Activated CD4-positive, CD25-positive, alpha-beta regulatory T cell treated with anti-CD3 and anti-CD28 coated beads, Interleukin-2, amount 50 U/mL, for 16 hours (primary cell): ENCODE measurements at places on chromosomes 1 and 21.

DNA sequence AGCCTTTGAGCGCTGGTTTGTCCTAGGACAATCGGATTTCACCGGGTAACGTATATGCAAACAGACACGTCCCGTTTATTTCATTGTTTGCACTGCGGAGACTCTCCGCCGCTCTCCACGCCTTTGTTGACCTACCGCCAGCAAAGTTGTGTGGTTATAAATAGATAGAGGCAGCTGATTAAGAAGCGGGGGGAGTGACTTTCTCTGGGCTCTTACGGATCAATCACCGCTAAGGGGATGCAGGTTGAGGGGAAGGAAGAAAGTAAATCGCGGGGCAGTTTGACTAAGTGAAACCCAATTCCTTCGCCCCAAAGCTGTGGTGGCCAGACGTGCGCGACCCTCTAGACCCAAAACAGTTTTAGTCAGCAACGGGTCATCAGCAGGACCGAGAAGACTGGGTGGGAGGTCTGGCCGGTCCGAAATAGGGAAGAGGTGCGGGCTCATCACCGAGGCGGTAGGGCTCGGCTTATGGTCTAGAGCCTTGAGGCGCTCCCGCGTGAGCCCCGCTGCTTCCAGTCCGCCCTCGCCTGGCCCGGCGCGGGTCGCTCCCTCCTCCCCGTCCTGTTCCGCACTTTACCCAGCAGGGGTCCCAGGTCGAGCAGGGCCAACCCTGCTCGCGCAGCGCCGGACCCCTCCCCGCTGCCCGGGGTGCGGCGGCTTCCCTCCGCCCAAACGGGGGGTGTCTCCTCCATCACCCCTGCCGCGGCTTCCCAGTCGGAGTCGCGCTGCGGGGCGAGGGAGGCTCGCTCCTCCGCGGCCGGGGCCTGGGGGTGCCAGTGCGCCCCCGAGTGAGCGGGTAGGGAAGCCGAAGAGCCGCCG is 120.8 kb upstream of the RRP15 start:
- no peak for DNase-seq

- DNase-seq = no peak
These were observed 299.5 kb downstream of the ST6GALNAC3 start for GRCh38 chr1:76374086-76374485.

DNA sequence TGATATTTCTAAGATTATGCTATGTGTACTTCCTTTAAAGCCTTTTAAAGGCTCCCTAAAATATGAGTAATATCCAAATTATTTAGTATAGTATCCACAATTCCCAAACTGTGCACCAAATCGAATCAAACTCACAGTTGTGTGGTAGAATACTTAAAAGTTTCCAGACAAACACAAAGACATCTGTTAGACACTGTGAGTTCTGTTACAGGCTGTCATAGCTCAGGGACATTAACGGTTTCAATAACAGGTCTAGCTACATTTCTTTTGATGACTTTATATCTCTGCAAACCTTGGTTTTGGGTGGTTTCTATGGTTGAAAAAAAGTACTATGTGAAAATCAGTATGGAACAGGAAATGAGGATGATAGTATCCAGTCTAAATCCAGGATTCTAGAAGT is 36.9 kb upstream of the NEK7 start:
- DNase-seq = no peak

DNA sequence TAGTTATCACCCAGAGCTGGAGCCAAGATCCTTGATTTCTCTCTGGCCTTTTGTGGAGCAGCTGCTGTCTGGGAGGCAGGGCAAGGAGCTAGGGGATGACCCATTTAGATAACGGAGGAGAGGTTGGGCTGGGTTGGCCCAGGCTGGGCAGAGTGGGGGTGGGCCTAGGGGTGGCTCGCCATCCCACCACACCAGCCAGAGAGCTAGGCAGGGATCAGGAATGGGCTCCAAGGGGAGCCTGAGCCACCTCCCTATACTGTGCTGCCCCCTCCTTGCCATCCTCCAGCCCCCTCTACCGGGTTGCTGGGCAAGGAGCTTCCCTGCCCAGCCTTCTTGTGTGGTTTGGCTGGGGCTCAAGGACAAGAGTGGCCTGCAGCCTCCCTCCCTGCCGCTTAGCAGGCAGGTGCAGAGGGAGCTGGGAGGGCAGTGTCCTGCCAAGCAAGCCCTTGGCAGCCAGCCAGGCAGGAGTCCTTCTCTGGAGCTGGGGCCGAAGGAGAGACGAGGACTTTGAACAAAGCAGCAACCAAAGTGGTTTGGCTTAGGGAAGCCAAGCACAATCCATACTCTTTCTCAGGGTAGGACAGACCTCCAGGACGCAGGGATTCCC is 4.1 kb downstream of the NUAK2 start:
- no peak for DNase-seq

GRCh38 chr1:39679821-39680220 is 7.9 kb upstream of the NT5C1A start:
- no peak for DNase-seq
